ENCODE measurements at places on chromosomes 2 and 18.

GRCh38 chr18:10374195-10374594 lies 80.2 kb upstream of the APCDD1 start:
- DNase-seq: no peak

DNA sequence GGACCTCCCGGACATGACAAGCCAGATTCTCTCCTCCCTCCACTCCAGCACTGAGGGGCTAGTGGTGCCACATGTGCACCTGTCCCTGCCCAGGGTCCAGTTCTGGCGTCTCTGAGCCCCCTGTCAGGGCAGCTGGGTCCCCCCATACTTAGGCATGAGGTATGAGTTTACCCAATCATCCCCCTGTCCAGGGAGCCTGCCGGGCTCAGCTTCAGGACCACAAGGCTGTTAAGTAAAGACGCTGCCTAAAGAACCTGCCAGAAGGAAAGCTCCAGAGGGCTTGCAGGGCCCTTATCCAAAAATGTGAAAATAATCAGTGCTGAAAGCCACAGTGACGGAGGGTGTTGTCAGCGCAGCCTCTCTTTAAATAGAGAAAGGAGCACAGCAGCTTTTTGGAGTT lies 40.0 kb downstream of the SH3BP4 start:
- DNase-seq: no peak

DNA sequence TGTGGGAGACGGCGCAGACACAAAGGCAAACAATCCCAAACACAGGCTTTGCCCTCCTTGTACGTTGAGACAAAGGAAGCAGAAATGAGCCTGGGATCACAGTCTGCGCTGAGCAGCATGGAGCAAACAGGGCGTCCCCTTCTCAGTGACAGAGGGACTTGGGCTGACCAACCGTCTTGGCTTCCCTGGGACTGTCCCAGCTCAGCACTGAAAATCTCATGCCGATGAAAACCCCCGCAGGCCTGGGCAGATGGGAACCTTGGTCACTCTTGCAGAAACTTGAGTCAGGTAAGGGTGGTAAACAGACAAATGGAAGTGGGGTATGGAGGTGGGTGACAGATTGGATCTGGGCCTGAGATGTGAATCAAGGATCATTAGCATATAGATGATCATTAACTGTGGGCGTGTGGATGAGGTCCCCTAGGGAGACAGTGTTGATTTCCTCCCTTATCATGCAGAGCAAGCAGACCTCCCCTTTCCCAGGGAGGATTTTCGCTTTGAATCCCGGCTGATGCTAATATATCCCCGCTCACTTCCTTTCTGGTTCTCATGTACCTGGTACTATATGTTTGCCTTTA lies 19.1 kb upstream of the SH3BP4 start:
- DNase-seq: no peak

DNA sequence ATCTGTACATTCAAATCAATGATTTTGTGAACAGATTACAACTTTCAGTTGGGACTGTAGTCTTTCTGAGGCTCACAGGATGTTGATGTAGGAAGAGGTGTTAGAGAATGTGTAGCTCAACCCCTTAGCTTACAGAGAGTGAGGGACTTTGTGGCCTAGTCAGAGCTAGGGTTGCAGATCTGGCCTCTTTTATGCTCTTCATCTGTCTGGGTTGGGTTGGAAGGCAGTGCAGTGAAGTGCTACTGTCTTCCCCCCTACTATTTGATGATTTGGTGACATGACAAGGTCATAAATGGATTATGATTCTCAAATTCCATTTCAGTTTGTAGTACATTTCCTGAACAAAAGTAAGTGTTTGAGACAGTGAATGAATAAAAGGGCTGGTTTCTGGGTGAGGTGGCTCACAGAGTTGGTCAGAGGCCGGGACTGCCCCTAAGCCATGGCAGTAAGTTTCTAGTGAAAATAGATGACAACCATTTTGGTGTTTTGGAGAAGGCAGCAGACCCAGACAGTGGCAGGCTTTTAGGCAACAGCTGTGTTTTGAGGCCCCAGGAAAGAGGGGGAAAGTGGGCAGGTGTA lies 21.6 kb downstream of the MAP4K4 start:
- DNase-seq: no peak

- DNase-seq: no peak
Measured at GRCh38 chr2:140508756-140509155, 1622.1 kb downstream of the LRP1B start.

- no peak for DNase-seq
Measured at GRCh38 chr2:240393831-240394410, 41.5 kb upstream of the GPC1 start.

- DNase-seq: no peak
Measured at GRCh38 chr2:30349691-30350090, 97.4 kb upstream of the LCLAT1 start.

DNA sequence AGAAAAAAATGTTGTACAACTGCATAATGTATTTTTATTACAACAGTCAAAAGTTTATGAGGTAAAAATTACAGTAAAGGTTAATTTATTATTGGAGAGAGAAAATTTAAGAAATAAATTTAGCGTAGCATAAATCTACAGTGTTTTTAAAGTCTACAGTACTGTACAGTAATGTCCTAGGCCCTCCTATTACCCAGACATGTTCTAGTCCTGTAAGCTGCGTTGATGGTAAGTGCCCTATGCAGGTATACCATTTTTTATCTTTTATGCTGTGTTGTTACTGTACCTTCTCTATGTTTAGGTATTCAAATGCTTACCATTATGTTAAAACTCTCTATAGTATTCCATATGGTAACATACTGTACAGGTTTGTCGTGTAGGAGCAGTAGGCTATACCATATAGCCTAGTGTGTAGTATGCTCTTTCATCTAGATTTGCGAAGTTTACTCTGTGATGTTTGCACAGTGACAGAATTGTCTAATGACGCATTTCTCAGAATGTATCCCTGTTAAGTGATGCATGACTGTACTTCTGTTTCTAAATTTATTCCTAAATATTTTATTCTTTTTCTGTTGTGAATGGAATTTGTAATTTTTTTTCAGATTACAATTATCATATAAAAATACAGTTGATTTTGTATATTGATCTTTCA lies 24.5 kb downstream of the ABI2 start:
- DNase-seq: no peak

- DNase-seq: no peak
Measured at GRCh38 chr2:54336136-54336976, 80.3 kb upstream of the TSPYL6 start.

DNA sequence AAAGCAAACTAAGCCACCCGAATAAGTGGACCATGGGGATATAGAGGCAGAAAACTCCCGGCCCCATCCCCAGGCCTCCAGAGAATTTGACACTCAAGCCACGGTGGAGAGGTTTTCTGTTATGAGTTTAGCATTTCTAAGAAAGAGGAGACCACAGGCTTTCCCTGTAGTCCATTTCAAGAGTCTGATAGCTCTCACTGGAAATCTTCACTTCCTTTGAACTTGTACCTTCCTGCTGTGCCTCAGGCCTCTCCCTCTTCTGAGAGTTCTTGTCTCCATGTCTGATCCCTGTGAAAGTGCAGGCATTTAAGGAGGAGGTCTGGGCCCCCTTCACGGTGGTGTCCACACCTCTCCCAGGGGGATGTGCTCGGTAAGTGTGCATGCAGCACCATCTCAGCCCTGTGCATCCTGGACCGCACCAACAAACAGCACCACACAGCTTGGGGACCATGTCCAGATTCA lies 113.7 kb downstream of the BCL2 start:
- no peak for DNase-seq

DNA sequence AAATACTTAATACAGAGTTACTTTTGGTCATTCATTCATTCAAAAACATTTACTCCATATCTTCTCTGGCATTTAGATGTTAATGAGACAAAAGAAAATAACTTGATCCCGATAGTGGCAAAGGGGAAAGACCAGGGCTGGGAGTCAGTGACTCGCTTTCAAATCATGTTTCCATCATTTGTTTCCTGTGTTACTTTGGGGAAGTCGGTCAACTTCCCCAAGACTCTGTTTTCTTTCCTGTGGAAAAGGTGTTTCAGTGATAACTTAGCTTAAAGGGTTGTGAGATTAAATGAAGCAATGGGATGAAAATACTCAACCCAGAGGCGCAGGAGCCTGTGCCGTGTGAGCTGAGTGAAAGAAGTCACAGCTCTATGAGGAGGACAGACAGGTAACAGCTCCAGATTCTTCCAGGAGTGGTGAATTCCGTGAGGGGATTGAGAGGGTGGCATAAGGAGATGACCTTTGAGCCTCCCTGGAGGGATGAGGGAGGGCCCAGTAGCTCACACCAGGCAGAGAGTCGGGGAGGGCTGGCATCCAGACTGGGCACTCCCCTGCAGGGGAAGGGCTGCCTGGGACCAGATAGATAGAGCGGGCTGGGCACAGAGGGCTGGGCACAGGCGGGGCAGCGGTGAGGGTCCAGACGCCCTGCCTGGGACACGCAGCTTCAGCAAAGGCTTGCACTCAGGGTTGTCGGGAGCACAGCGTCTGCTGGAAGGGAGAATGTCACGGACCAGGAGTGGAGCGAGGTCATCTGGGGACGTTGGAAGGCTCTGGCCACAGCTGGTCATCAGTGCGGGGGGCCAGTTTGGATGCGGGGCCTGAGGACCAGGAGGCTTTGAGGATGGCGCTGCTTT lies 70.1 kb downstream of the TSHZ1 start:
- DNase-seq: no peak

- DNase-seq: peak; percentile 84
Measured at GRCh38 chr2:120632796-120633646, 102.6 kb upstream of the GLI2 start.

DNA sequence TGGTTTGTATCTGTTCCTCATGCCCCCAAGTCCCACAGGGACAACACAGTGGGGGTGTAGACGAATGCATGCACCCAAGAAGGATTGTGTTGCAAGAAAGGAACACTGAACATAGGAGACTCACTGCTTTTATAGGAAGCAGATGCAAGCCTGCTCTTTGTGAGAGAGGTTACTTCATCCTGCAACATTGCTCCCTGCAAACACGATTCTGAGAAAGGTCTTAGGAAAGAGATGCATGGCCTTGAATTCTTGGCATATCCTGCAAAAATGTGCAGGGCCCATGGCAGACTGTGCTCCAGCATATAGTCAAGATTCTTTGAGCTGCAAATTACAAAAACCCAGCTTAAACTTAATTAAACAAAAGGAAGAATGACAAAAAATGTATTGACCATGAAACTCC lies 312.2 kb upstream of the MGAT5 start:
- no peak for DNase-seq

DNA sequence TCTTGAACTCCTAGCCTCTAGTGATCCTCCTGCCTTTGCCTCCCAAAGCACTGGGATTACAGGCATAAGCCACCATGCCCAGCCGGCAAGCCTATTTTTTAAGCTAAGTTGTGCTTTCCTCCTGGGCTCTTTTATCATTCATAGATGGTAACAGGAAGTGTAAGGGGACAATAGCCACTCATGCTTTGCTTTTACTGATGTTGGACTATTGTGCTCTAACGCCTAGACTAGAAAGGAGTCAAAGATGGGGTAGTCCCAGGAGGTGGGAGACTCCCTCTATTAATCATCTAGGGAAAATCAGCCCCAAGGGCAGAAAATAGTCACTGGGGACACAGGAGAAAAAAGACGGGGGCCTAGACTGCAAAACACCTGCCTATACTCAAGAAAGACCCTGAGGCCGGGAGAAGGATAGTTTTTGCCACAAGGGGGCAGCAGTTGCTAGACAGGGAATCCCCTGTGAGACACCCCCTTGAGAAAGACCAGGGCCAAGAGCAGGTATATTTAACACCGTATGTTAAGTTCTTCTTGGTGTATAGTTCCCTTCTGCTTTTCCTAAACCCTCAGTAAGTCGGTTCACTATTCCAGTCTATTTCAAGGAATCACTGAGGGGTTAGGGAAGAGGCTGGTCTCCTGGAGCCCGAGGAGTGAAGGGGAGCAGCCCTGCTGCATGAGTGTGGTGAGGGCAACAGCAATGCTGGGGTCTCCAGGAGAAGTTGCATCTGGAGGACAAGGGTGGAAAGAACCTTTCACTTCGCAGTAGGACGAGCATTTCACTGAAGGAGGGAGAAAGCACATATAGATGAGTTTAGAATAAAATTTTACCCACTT lies 2.1 kb upstream of the CXCR1 start:
- peak; percentile 53 for DNase-seq

- DNase-seq: no peak
Measured at GRCh38 chr18:22689712-22690111, 243.4 kb upstream of the RBBP8 start.

Data from thyroid gland (tissue), 4 donors.